ENCODE measurements at places on chromosomes 3 and 15.

- DNase-seq: no peak
Measured at GRCh38 chr3:124263168-124263567, 271.2 kb upstream of the ROPN1 start.

- no peak for DNase-seq
Measured at GRCh38 chr15:65420975-65421359, 1.8 kb downstream of the IGDCC4 start.

DNA sequence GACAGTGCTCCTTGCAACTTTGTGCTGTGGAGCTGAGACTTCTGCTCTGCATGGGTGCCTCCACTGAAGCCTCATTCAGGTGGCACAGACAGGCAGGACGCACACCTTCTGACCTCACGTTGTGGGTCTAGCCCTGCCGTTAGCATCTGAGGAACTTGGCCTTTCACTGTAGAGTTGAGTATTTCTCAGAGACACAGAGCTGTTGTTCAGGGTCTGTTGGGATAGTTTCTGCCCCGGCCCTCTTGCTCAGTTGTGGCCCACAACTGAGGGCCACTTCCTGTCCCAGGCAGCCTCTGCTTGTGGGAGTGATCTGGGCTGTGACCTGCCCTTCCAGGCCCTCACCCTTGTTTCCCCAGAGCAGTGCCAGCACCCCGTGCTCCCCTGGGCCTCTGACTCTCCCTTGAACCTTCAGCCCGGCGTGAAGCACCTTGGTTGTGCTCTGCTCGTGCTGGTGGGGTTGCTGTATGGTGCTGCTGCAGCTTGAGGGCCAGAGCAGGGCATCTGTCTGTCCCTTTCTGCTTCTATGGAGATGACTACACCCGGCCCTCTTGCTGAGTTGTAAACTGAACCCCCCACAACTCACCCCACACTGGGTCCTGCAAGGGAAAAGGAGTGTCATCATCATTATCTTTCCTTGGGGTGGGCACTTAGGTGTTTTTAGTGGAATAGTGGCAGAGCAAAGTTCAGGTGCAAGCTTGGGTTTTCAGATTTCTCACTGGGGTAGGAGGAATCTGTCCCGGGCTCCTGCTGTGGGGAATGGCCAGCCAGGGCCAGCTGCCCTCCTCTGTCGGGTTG, 11.7 kb downstream of the BAHD1 start:
- DNase-seq: no peak

DNA sequence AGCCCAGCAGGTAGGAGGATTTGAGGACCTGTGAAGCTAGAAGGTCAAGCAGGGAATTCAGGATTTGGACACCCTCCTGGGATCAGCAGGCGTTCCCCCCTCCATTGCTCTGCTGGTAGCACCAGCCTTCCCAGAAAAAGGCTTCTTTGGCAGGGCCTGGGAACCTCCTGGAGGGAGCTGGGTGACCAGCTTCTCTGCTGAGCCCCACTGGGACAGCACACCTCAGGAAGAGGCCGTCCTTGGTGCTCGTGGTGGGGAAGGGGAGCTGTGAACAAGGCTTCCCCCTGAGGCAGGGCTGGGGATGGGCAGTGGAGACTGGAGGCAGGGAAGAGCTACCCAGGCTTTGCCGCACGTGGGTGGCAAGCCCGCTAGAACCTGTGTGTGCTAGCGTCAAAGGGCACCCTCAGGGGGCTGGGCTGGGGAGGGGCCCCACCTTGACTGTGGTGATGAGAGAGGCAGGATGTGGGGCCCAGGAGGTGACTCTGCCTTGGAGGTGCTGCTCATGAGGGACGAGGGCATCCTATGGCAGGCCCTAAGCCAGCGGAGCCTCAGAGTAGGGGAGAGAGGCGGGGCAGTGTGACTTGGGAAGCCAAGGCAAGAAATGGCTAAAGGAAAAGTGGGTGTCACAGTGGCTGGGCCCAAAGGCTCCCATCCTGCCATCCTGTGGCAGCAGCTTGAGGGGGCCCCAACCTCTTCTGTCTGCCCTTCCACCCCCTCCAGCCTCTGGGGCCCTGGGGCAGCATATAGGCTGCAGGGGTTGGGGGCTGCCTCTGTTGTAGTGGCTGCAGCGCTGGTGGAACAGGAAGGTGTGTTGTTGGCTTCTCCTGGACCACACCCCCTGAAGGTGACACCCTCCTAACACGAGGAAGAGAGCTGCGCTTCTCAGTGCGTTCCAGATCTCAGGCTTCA, 20.7 kb downstream of the KLF13 start:
- DNase-seq: peak; percentile 82

GRCh38 chr3:127539366-127540060, 51.0 kb downstream of the TPRA1 start:
- DNase-seq: no peak

GRCh38 chr15:90883976-90884718, at the start of gene FES:
Gene FES, plus strand, starts transcription at chr15:90884504. Its CDS starts 542 bp downstream, at chr15:90885046.
- no peak for DNase-seq

GRCh38 chr3:127848131-127849129, 26.1 kb upstream of the MGLL start:
- no peak for DNase-seq

- no peak for DNase-seq
Measured at GRCh38 chr3:168080499-168081170, 15.1 kb downstream of the GOLIM4 start.

DNA sequence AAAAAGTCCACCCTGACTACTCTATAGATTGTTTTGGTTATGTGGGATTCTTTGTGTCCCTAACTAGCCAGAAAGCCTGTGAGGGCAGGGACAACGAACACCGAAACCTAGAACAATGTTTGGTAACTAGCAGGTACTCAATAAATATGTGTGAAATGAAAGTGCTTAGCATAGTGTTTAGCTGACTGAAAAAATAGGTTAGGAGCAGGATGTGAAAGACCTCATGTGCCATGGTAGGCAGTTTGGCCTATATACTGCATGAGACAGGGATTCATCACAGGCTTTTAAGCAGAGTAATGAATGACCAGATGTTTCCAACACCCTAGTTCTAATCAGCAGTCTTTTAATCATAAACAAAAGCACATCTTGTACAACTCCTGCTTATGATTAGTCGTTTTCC, 64.2 kb downstream of the MYO5A start:
- peak; percentile 29 for DNase-seq

GRCh38 chr3:9600597-9600996, 47.0 kb upstream of the LHFPL4 start:
- peak; percentile 7 for DNase-seq

DNA sequence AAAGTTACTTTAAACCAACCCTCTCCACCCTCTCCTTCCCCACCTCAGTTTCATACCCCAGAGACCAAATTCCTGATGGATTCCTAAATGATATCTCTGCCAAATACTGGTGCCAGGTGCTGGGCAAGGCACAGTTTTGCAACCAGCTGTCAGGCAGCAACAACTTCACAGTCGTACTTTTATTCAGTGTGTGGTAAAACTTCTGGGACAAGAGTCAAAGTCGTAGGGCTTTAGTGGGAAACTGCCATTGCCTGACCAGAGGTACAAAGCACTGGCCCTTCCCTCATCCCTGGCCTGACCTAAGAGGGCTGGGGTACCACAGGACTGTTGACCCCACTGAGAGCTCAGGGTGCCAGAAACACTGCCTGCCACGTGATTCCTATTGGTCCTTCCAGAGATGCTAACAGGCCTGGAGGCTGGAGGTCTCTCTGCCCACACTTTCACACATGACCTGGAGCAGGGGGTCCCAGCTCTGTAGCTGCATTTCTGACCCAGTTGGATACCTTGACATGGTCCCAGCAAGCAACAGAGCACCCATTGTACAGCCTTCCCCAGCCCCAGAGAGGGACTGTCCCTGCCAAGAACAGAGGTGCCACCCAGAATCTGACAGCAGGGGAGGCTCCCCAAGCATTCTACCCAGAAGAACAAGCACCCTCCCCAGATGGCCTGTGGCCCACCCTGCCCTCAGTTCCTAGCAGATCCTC, 59.9 kb downstream of the LIPC start:
- DNase-seq: no peak

DNA sequence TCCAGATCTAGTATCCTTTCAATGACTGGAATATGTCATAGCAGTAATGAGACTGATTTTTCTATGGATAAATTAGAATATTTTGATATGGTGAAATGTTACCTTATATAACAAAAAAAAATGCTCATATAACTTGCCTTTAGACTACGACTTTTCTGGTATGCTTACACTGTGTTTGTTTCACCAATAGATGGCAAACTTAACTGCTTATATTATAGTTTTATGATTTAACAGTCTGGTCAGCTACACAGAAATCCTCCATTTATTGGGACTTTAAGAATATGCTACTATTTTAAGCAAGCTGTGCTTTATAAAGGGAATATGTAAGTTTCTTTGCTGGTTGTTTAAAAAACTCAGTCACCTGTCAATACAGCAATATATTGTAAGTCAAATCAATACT, 205.6 kb downstream of the VGLL3 start:
- DNase-seq: no peak

GRCh38 chr15:100124936-100125335, 216.8 kb downstream of the ADAMTS17 start:
- no peak for DNase-seq

GRCh38 chr15:36183201-36183600, 396.2 kb upstream of the CDIN1 start:
- DNase-seq: no peak

GRCh38 chr3:40333416-40333815, 23.9 kb downstream of the EIF1B start:
- no peak for DNase-seq

GRCh38 chr15:85582131-85583079, 202.0 kb downstream of the AKAP13 start:
- DNase-seq: peak; percentile 73

GRCh38 chr3:79056498-79056897, 711.3 kb downstream of the ROBO1 start:
- no peak for DNase-seq

DNA sequence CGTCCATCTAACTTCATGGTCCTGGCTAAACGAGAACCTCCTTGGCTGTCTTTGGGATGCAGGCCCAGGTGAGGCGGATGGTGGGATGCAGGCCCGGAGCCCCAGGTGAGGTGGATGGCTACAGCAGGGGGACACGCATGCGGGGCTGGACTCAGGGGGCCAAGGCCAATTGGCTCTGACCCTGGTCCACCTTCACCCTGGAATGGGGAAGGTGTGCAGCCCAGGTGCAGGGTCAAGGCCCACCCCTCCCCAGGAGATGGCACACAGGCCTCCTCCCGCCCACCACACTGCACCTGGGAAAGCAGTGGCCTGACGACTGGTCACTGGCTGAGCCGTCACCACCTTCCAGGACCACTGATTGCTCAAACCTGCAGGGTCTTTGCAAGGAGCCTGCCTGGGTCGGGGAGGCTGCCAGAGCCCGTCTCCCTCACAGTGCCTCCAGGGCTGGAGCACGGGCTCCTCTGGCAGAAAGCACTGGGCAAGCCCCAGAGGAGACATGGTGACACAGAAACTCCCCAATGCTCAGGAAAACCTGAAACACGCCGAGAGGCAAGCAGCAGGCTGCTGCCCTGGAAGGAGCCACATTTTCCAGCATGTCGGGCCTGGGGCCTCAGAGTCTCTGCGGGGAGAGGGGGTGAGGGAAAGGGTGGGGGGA, 159.6 kb downstream of the LRRK1 start:
- no peak for DNase-seq

DNA sequence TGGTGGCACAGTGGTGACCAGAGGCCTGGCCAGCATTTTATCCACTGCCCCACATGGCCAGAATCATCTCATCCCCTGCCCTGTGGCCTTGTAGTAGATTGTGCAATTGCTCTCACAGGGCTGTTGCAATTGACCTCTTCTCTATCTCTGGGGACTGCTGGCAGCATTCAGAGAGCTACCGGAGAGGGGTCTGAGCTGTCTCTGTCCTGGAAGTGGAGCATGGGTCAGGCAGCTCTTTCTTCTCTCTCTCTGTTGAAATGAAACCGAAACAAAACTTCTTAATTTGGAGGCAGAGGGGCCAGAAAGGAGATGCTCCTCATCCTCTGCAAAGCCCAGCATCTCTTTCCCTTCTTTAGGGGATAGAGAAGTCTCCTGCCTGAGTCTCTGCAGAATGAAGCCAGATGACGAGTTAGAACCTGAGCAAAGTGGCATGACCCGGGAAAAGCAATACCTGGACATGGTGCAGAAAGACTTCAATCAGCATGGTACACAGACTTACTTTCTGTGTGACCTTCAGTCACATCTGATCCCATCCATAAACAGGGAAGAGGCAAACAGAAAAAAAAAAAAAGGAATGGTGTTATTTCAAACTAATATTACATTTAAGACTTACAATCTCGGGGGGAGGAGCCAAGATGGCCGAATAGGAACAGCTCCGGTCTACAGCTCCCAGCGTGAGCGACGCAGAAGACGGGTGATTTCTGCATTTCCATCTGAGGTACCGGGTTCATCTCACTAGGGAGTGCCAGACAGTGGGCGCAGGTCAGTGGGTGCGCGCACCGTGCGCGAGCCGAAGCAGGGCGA, 144.5 kb upstream of the BCL6 start:
- no peak for DNase-seq

- no peak for DNase-seq
Measured at GRCh38 chr3:58041826-58042324, 33.7 kb downstream of the FLNB start.

DNA sequence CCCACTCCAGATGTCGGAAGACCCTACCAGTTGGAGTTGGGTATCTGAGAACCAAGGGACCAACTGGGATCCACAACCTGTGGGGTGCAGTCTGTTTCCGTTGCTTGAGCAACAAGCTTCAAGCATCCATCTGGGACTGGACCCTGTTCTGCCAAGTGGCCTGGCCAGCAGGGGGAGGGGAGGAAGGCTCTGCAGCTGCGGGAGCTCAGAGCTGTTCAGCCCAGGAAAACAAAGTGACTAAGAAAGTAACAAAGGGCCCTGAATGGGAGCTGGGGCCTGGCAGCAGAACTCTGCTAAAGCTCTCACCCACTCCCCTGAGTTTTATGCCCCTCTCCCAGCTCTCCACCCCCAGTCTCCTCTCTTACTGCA, 2.7 kb downstream of the TYRO3 start:
- no peak for DNase-seq

DNA sequence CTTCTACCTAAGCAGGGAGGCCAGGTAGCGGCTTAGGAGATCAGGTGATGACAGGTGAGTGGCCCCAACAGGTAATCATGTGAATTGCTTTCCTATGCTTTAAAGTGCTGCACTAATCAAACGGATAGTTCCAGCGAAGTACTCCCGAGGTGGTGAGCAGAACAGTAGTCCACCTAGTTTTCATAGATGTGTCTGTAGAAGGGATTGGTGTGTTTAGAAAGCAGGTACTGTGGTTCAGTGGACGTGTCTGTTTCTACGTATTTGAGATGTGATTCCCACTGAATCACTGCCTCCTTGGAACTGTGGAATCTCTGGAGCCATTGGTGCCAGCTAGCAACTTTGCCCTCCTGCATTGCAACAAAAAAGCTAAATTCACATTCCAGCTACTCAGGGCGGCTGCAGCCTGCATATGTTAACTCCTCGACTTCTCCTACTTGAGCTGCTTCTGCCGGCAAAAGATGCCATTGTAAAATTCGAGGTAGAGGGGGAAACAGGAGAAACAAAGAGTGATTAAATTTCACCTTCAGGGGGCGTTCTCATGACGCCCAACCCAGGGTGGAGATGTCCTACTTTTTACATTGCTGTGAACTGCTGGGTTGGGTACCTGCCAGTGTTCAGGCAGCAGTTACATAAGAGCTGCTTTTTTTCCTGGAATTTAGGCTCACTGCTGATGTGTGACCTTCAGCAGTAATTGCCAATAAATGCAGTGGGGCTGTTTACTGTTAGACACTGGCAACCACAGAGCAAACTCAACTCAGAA, 227.3 kb downstream of the ITPR1 start:
- DNase-seq: no peak

GRCh38 chr3:183360971-183361624, 67.3 kb downstream of the MCF2L2 start:
- DNase-seq: no peak

GRCh38 chr3:31355807-31356206, 176.9 kb upstream of the STT3B start:
- no peak for DNase-seq
